ENCODE measurements at places on chromosomes 2 and 18.
A peak's percentile ranks its signal among the peaks of the same experiment; 100 is the strongest.

DNA sequence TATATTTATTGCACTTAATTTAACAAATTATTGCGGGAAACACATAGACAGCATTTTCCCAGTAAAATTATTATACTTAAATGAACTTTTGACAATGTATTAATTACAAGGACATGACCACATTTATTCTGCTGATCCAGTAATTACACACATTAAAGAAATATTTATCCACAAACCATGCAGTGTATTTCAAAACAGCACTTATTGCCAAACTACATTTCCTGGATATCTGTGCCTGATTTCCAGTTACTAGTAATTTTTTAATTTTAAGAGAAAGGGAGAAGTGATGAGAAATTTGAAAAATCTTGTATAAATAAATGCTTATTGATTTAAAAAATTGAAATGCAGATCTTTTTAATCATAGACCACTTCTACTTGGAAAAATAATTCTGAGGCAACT is 1458.7 kb upstream of the ACVR2A start:
- no peak for DNase-seq

DNA sequence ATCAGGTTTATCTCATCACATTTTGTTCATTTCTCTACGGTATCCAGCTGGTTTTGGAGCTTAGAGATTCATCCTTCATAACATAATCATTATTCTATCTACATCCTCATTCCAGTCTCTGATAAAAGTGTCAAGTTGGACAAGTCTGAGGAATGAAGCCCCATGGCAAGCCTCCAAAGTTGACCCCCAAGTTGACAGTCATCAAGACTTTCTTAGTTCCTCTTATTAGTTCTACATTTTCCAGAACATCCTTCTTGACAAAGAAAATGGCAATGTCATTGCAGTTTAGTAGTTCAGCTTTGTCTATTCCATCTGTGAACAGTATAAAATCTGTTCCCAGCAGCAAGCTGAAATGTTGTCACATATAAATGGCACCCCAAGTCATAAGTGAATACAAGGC is 4.5 kb upstream of the TMSB10 start:
- no peak for DNase-seq

GRCh38 chr2:974054-974453 is 23.4 kb downstream of the SNTG2 start:
- no peak for DNase-seq

- peak; percentile 62 for DNase-seq
Measured at GRCh38 chr2:169131587-169132512, 62.5 kb downstream of the DHRS9 start.

GRCh38 chr2:86301711-86302202 is 35.7 kb downstream of the REEP1 start:
- DNase-seq: no peak
